ENCODE measurements at places on chromosomes 6 and 20.
A peak's percentile ranks its signal among the peaks of the same experiment; 100 is the strongest.

GRCh38 chr20:13022401-13023155 is 13.8 kb downstream of the SPTLC3 start:
- no peak for DNase-seq

DNA sequence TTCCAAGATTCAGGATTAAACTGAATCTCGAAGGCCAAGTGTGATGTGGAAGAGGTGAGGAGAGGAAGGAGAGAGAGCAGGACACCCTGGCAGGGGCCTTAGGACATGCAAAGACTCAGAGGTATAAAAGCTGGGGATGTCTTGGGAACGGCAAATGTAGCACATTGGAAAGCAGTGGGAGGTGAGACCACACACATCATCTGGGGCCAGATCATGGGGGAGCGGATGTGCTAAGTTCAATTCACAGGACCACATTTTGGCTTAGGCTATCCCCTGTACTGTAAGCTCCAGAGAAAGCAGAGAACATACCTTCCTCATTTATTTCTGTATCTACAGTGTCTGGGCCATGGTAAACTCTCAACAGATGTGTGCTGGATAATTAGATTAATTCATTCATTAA is 59.5 kb upstream of the MBOAT1 start:
- no peak for DNase-seq

DNA sequence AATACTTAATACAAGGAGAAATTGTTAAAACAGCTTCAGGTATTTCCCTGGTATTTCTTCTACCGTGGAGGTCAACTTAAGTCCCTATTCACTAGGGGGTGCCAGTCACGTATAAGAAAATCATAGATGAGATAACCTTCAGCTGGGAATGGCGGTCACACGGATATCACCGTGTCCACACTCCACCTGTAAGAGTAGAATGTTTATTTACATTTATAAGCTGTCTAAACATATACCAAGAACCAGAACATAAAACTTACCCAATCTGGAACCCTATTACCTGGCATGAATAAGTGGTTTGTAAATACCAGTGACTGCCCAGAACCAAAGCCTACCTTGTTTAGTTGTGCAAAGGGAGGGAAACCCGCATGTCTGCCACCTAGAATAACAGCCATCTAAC is 1.9 kb upstream of the ELOVL4 start:
- peak; percentile 30 for DNase-seq

DNA sequence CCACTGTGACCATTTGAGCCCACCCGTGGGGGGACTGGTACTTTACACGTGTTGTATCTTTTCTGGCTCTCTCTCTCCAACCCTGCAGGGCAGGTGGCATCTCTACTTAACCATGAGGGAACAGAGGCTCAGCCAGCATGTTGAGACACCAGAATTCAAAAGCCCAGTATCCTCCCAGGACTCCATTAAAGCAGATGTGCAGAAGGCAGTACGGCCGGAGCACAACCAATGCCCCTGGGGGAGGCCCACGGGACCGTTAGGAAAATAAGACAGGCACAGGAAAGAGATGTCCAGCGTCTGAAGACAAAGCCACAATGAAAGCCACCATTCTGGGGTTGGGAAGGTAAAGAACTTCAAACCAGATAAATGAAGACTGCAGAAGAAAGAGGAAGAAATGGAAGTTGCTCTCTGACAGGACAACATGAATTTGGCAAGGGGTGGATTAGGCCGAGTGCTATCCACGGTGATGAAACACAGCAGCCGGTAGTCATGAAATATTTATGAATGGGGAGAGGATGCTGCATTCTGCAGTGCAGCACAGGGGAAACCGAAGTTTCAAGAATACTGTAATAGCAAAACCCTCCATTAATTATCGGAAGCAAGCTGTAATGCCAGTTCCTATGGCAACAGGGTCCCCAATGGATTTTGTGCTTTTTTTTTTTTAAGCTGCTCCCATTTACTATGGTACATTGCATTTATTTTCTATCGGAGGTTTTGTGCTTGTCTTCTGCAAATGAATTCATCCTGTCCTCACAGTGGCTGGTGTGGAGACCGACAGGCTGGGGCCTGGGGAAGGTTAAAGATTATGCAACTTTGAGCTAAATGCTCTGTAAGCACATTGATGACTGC is 179.4 kb downstream of the NRN1 start:
- no peak for DNase-seq

- no peak for DNase-seq
Measured at GRCh38 chr6:8054276-8054675, 9.9 kb downstream of the BLOC1S5 start.

DNA sequence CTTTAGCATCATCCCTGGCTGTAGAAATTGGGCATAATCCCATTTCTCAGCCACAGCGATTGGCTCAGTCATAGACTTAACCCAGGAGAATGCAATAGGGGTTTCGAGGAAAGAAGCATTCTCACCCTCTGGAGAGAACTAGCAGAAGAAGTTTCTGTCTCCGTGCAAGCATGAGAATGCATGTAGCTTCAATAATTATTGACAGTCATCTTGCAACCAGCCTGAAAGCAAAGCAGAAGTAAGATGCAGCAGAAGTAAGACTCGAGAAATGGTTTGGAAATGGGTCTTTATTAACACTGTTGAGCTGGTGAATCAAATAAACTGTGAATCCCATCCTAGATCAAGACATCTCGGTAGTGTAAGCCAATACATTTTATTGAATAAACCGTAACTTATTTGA is 828.8 kb upstream of the GJE1 start:
- DNase-seq: no peak

GRCh38 chr6:126447367-126447766 is 107.5 kb downstream of the CENPW start:
- no peak for DNase-seq

- DNase-seq: no peak
Measured at GRCh38 chr20:19522836-19523590, 235.0 kb upstream of the RIN2 start.

GRCh38 chr6:117165911-117166499 is 99.4 kb upstream of the VGLL2 start:
- DNase-seq: no peak

DNA sequence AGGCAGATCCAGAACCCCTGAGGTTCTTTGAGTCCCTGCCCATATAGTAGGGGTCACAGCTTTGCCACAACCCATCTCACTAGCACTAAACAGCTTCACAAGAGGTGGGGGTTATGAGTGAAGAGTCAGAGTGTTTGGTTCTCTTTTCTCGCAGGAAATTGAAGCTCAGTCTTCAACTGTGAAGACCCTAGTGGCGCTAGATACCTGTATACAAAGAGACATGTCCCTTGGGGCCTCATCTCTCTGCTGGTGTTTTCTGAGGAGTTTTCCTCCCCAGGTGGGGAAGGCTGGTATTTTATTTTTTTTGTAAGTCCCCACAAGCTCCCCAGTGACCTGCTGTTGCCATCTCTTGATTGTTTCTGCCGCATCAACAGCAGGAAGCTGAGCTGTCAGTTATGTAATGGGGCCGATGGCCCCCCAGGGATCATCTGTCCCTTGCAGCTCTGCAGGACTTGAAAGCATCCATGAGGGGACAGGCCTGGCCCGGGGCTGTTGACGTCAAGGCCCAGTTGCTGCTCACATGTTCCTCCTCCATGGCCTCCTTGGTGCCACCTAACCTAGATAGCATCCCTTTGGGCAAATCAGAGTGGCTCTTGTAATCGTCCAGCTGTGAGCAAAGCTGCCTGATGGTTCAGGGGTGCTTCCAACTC is 23.1 kb downstream of the STK35 start:
- no peak for DNase-seq

DNA sequence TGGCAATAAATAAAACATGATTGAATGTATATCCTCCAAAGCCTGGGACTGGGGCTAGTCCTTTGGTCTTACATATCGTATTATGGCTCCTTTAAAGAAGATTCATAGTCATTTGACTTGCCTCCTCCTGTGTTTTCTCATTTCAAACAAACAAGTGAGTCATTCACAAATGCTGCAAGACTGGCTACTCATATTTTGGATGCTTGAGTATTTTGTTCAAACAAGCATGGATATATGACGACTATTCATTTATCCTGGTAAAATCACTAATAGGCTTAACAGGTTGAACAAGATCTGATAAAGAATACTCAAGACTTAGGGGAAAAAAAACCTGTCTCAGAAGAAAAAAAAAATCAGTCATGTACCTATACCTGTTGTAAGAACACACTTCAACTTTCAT is 111.1 kb upstream of the CCDC28A start:
- DNase-seq: no peak

- no peak for DNase-seq
Measured at GRCh38 chr6:118984342-118984741, 49.4 kb upstream of the MCM9 start.

- DNase-seq: no peak
Measured at GRCh38 chr6:27810768-27811450, 101.3 kb downstream of the OR2B2 start.

DNA sequence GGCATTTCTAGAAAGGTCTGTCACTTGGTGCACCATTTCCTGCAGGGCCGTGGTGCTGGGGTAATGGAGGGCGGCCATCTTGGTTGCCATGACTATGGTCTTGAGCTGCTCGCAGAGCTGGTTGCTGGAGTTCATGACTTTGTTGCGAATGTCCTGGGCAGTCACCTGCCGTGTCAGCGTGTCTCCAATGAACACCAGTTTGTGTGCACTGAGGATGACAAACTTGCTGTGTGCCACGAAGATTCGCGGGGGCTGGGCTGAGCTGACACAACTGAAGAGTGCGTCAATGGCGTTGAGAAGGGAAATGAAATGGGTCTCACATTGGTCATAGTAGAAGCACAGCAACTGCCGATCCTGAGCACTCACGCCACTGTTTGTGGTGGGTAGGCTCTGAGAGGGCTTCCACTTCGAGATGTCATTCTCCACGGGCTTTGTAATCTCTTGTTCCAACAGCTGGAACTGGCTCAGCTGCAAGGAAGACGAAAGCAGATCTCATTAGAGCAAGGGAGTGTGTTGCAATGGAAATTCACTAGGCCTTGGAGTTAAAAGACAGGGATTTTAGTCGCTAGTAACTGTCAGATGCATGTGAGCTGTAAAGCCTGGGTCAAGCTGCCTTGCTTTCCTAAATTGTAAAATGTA is 47.1 kb downstream of the NEDD9 start:
- no peak for DNase-seq

DNA sequence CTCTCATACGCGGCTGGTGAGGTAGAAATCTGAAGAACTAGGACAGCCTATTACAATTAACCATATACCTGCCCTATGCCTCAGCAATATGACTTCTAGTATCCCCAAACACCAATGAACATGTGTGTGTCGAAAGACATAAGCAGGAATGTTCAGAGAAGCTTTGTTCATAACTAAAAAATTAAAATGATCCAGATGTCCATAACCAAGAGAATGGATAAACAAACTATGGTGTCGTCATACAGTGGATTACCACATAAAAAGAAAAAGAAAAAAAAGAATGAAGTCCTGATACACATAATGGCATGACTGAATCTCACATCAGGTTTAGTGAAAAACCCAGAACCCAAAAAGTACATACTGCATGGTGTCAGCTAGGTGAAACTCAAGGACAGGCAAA is 73.9 kb downstream of the MDN1 start:
- no peak for DNase-seq

- DNase-seq: no peak
Measured at GRCh38 chr20:57190536-57191264, 75.7 kb downstream of the BMP7 start.

- no peak for DNase-seq
Measured at GRCh38 chr20:40687384-40688128, 1.5 kb downstream of the MAFB start.

DNA sequence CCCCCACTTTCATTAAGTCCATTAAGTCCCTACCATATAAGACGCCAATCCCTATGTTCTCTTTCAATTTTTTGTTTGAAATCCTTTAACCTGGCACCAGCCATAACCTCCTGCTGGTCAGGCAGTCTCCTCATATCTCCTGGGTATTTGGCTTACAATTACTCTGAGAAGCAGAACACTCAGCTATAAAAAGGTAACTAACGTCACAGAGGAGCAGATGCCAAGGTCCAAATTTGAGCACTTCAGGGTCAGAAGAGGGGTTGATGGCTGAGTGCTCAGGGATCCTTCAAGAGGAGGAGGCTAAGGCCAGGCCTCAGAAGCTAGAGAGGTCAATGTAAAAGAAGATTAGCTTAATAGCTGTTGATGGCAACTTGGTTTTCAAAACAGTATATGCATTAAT is 22.3 kb upstream of the RCAN2 start:
- no peak for DNase-seq

DNA sequence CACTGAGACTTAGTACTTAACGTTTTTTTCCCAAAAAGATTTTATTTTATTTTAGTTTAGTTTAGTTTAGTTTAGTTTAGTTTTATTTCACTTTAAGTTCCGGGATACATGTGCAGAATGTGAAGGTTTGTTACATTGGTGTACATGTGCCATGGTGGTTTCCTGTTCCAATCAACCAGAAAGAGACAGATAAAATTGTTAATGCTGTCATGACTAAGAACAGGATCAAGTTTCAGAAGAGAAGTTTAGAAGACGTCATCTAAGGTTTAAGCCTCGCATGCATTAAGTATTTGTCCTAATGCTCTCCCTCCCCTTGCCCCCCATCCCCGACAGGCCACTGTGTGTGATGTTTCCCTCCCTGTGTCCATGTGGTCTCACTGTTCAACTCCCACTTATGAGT is 540.0 kb downstream of the KHDRBS2 start:
- DNase-seq: no peak

DNA sequence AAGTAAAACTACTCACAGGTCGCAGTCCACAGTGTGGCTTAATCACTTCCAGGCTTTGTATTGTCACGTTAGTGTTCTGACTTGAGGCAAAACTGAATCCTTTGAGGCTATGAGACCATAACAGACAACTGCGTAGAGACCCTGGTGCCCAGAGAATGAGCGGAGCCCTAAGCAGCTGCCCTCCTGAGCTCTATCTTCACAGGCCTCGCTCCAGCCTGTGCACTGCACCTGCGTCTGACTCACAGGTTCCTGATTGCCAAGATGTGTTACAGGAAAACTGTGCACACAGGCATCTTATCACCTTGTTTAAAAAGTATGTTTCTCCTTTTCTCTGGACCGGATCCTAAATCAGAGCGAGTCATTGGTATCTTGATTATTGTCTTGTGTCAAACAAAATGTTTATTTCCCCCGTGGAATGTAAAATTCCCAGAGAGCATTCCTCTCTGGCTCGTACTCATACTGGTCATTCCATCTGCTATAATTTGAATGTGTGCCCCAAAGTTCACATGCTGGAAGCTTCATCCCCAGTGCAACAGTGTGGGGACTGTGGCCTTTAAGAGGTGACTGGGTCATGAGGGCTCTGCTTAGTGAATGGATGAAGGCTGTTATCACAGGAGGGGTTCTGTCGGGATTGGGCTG is 25.7 kb downstream of the PRR18 start:
- no peak for DNase-seq

DNA sequence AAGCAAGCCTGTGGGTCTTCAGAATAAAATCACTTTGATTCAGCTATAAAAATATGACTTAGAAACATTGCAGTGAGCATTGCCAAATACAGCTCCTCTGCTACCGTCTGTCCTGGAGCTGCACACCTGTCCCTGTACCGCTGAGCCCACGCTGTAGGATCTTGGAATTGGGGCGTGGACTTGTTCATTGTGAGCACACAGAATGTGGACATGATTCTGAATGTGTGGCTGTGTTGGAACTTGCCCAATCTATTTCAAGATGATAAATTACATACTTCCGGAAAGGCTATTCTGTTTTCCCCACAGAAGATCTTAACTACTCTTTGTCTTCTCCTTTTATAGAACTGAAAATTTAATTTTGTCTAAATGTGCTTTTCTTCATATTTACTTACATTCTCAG is 107.3 kb downstream of the UST start:
- no peak for DNase-seq

- no peak for DNase-seq
Measured at GRCh38 chr20:33881989-33882388, 70.8 kb downstream of the CHMP4B start.

- peak; percentile 75 for DNase-seq
Measured at GRCh38 chr6:73452107-73452461, at the start of gene CGAS. Gene CGAS (minus strand): TSS chr6:73452297. CDS start chr6:73452181, 116 bp downstream.
